ENCODE measurements at places on chromosomes 7 and 10.

GRCh38 chr7:74575083-74575784 is 82.3 kb upstream of the GTF2I start:
- DNase-seq, result no peak

DNA sequence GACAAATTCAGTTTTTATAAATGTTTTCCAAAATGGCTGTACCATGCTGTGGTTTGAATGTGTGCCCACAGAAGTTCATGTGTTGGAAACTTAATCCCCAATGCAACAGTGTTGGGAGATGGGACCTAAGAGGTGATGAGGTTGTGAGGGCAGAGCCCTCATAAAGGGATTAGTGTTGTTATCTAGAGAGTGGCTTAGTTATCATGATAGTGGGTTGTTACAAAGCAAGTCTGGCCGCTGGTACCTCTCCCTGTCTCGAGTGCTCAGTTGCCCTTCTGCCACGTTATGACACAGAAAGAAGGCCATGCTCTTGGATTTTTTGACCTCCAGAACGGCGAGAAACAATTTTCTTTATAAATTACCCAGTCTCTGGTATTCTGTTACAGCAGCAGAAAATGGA is 119.0 kb downstream of the BTAF1 start:
- DNase-seq, result no peak

GRCh38 chr10:6482737-6483357 is 97.2 kb downstream of the PRKCQ start:
- no peak for DNase-seq

DNA sequence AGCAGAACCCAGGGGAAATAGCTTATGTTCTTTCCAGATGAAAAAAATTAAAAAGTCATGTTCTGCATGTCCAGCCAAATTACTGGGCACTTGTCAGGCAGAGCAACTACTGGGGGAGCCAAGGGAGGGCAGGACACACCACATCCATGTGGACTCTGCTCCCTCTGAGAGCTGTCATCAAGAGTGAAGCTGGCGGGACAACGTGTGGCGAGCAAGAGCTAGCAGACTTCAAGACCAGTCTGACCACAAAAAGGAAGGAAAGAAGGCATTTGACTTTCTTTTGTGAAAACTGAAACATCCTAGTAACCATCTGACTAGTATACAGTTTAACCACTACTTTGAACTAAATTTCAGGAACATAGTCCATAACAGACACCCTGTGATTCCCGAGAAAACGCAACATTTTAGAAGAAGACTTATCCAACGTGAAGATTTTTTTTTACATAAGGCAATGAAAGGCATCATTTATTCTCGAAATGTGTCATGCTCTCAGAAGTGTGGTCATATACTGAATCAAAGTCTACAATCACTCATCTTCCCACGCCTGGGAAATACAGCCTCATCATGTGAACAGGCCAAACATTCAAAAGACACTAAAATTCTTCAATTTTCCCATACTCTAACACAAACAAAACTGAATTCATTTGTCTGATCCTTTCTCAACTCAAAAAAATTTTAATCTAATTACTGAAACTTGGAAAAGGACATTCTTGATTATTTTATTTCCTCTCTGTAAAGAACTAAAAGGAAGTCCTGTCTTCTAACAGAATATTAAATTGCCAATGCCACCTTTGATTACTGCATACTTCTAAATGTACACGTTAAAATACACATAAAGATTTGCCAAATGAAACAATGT is 15.5 kb downstream of the CYTH3 start:
- no peak for DNase-seq

DNA sequence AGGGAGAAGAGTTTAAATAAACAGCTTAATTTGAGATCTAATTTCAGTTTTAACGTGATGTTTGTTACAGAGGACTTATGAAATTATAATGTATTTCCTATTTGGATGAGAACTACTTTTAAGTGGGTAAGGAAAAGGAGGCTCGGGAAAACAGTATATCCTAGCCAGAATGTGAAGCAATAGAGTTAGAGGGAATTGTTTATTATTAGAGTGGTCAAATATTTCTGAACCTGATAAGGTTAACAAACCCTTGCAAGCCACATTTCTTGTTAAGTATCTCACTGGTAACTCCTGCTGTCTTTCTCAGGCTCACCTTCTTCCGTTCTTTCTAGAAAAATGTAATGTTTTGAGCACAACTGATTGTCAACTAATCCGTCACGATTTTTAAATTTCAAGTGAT is 335.1 kb upstream of the MBL2 start:
- DNase-seq, result no peak

GRCh38 chr7:46948716-46949115 is 633.2 kb downstream of the TNS3 start:
- peak; percentile 58 for DNase-seq

GRCh38 chr10:71835671-71836595 is 15.1 kb downstream of the PSAP start:
- DNase-seq, result no peak

DNA sequence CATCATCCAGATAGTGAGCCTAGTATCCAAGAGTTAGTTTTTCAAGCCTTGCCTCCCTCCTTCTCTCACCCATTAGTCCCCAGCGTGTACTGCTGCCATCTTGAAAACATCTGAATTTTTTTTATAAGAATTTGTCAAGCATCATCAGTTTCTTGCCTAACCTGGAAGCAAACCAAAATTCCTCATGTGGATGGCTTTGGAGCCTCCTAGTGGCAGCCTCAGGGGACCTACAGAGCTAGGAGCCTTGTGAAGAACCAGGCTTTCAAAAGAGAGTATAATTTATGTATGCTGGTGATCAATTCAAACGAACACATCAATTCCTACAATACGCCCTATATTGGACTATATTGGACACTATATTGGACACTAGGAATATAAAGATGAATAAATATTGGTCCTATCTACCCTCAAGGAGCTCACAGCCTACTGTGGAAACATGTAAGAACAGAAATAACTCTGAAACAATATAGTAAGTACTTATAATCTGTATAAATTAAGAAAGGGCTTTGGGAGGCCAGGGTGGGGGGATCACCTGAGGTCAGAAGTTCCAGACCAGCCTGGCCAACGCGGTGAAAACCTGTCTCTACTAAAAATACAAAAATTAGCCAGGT is 63.4 kb downstream of the HPSE2 start:
- no peak for DNase-seq

GRCh38 chr7:148883266-148884048 is 634 bp downstream of the EZH2 start:
- DNase-seq, result no peak

GRCh38 chr10:76454506-76455140 is 1023.2 kb downstream of the LRMDA start:
- DNase-seq, result no peak

DNA sequence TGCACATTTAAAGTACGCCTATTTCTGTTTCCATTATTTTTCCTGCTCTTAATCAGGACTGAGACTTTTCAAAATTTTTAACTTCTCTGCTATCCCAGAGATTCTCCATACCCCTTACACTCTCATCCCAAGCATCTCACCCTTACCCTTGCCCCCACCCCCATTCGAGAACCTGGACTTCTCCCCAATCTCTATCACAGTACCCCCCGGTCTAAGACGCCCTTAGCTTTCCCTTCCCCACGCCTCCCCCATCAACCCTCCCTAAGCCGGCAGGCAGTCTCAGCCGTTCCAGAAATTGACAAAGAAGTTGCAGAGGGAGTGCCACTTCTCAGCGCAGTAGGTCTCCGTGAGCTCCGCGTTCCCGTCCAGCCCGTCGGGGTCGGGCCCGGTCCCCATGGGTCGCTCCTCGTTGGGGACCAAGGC is 1.4 kb downstream of the FGFBP3 start:
- no peak for DNase-seq

GRCh38 chr10:118868589-118868988 is 113.8 kb upstream of the CACUL1 start:
- DNase-seq, result no peak

DNA sequence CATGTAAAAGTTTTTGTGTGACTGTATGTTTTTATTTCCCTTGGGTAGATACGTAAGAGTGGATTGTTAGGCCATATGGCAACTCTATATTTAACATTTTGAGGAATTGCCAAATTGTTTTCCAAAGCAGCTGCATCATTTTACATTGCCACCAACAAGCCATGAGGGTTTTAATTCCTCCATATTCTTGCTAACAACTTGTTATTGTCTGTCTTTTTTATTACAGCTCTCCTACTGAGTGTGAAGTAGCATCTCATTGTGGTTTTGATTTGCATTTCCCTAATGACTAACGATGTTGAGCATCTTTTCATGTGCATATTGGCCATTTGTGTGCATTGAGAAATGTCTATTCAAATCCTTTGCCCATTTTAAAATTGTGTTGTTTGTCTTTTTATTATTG is 94.9 kb downstream of the CARD11 start:
- no peak for DNase-seq

GRCh38 chr10:97498841-97499560 is at the start of gene UBTD1:
UBTD1 (plus strand) TSS chr10:97498924; CDS start chr10:97499204, 280 bp downstream.
- DNase-seq, result no peak

DNA sequence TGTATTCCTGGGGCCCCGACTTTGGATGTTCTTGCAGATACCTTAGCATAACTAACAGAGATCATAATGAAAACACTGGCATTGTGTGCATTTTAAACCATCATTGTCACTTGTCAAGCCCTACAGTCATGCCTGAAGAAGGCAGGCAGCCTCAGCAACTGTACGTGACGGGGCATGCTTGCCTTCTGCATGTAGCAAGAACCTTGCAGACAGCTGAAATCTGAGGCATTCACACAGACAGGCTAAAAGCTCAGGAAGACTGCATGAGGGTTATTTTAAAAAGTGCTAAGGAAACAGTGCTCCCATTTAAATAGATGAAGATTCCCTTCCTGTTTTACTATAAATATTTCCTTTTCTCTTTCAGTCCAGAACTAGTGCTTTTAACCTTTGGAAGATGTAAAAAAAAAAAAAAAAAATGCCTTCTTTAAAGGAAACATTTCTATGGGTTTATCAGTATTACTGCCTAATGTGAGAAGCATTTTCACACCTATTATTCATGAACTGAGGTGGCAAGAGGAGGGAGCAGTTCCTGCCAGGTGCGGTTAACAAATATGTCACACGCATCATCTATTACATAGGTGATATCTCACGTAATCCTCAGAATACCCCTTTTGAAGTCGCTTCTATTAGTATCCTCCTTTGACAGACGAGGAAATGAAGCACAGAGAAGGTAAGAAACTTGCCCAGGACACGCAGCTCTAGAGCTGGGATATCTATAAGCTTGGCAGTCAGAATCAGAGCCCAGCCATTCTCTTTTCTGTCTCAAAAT is 88.1 kb downstream of the PRKCQ start:
- no peak for DNase-seq

DNA sequence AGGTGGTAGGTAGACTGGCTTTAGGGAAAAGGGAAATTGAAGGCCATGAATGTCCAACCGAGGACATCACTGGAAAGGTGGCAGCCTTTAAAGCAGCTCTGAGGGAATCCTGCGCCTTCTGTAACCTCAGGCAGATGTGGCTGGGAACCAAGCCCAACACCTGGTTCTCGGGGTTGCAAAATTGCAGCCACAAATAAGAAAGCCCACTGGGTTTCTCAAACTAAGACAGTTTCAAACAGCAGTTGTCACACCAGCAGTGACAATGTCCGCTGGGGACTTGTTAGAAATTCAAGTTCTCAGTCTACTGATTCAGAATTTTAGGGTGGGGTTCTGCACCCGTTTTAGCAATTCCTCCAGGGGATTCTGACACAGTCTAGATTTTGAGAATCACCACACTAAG is 42.7 kb upstream of the STEAP1B start:
- DNase-seq, result no peak

DNA sequence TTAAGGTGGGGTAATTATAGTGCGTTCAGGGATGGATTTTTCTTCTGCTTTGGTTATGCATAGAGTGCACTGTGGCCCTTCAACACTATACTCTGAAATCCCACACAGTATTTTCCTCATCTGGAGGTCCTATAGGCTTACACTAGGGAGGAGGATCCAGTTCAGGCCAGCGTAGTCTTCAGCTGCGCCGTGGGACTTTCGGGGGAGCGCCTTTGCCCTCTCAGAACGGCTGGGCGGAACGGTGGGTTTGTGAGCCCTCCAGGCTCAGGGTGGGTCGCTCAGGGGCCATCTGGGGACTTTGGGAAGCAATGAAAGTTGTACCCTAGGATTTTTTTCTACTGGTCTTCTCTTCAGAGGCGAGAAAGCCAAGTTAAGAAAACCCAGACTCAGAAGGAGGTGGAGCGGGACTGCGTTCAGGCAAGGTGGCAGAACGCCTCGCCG is 652 bp upstream of the VPS26A start:
- DNase-seq, result no peak

DNA sequence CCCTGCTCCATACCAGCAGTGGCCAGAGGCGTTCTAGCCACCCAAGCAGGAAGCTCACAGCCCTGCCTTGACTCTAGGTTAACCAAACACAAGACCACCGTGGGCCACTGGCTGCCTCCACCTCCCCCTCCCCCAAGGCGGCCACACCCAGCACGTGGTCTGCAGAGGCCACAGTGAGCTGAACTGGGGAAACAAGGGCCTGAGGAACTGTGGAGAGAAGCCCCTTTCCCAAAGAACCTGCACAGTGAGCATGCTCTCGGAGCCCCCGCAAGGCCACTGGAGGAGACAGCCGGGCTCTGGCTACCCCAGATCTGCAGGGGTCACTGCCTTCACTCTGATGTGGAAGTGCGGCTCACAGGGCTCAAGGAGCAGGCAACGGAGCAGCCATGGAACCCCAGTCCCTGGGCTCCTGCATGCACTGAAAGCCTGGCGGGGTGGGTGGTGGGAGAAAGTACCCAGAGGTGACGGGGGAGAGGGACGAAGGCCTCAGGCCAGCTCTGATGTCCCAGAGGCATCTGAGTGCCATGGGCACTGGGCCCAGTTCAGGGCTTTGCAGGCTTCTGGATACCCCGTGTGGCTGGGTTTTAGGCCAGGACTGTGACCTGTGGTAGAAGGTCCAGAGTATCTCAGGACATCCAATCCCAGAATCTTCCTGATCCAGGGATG is 189.2 kb downstream of the EBF3 start:
- DNase-seq, result no peak

- DNase-seq, result no peak
These were observed 42.3 kb downstream of the UNCX start for GRCh38 chr7:1274876-1275375.

DNA sequence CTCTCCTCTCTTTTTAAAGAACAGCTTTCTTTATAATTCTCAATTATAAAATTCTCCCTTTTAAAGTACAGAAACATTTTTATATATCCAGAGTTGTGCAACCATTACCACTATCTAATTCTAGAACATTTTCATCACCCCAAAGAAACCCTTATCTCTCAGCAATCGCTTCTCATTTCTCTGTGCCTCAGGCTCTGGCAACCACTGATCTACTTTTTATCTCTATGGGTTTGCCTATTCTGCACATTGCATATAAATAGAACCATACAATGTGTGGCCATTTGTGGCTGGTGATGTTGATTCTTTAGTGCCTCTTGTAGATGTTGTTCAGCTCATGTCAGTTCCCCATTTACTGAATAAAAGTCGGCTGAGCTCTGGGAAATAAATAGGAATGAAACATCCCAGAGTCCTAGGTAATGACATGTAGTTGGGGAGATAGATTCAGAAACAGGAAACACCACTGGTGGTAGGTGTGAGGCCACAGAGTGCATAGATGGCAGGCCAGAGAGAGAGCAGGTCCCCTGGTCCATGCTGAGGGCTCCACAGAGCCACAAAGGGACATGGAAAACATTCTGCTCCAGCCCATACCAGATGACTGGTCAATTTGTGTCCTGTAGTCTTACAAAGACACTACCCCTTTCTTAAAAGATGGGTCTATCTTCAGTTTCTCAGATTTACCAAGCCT is 126.5 kb downstream of the PLPP4 start:
- no peak for DNase-seq

GRCh38 chr7:17374157-17374556 is 75.7 kb downstream of the AHR start:
- DNase-seq, result no peak

GRCh38 chr7:67549126-67549525 is 552.5 kb downstream of the TYW1 start:
- no peak for DNase-seq

GRCh38 chr10:46297406-46298204 is 10.8 kb downstream of the ANTXRL start:
- no peak for DNase-seq

Measured in NCI-H187 treated with DMSO at 0.1 percent for 48 hours (cell line).